T-helper 1 cell (primary cell): ENCODE measurements at places on chromosomes 2 and 18.

DNA sequence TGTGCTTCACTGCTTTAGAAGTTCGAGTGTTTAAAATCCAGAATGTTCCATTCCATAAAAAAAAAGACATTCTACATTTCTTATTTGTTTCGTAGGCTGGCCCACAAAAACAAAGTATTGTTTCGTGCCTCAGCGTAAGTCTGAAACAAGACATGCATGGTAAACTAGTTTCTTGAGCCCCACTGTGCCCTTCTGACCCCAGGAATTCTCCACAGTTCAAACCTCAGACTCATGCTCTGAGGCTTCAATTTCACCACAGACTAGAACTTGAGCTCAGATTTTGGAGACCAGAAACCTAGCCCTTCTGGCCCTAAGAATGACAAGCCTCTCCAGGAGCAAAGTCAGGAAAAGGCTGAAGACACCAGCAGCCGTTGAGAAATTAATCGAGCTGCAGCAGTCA lies 151.5 kb downstream of the SLC8A1 start:
- DNase-seq, result no peak

GRCh38 chr2:12896318-12896982 lies 179.7 kb downstream of the TRIB2 start:
- DNase-seq, result no peak

- no peak for DNase-seq
Measured at GRCh38 chr2:118994778-118995177, 52.8 kb downstream of the MARCO start.

DNA sequence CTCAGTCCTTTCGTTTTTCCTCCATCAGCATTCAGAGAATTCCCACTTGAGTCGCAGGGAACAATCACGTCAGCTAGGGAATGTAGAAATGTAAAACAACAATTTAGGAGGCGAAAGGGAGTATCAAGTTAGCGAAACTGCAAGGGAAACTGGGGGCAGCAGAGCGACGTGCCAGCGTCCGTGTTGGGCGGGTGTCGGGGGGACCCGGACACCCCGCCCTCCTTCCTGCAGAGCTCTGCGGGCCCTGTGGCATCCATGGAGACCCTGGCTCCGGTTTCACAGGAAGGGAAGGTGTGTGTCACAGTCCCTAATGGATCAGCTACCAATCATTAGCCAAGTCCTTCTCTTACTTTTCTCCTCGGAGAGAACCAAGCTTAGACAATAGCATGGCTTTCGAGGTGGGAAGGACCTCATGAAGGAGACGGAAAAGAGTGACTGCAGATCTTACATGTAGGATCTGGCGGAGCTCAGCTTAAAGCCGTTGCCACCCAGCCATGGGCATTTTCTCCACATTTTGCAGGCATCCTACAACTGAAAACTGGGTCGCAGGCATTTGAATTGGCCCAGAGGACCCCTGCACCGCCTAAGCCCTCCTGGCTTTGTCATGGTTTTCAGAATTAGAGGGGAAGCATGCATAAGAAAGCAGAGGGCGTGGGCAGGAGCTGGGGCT lies 33.7 kb downstream of the SOX11 start:
- DNase-seq, result no peak

DNA sequence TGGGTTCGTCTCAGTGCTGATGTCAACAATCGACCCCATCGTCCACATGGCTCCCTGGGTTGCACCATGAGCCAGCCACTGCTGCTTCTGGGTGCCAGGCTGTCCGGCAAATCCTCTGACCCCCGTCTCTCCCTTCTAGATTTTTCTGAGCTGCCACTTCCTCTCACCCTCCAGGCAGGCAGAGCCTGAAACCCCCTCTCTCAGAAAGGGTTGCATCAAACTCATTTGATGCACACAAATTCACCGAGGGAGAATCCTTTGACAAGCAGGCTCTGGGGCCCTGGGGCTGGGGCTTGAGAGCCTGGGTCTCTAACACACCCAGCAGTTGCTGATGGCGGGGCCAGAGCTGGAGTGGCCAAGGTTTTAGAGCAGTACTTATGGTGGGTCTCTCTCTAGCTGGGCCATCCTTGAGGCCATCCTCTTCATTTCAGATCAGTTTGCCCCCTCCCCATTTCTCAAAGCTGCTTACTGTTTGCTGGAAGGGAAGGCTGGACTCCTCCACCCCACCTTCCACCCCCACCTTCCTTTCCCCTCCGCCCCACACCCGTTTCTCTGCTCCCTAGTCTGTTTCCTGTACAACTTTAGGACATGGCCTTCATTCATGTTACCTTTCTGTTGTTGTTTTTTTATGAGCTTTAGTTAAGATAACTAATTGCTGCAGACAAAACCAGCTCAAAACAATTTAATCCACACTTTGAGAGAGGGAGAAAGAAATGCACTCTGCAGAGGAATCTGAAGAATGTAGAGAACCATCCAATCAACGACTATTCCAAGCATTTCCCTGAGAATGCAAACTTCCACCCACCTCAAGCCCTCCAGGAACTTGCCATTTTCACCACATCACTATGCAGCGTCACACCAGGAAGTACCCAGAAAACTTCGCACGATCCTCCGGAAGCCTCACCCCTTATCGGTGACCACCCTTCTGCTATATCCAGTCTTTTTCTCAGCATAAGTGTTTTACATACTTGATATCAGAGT lies 69.5 kb downstream of the ARL4C start:
- no peak for DNase-seq

DNA sequence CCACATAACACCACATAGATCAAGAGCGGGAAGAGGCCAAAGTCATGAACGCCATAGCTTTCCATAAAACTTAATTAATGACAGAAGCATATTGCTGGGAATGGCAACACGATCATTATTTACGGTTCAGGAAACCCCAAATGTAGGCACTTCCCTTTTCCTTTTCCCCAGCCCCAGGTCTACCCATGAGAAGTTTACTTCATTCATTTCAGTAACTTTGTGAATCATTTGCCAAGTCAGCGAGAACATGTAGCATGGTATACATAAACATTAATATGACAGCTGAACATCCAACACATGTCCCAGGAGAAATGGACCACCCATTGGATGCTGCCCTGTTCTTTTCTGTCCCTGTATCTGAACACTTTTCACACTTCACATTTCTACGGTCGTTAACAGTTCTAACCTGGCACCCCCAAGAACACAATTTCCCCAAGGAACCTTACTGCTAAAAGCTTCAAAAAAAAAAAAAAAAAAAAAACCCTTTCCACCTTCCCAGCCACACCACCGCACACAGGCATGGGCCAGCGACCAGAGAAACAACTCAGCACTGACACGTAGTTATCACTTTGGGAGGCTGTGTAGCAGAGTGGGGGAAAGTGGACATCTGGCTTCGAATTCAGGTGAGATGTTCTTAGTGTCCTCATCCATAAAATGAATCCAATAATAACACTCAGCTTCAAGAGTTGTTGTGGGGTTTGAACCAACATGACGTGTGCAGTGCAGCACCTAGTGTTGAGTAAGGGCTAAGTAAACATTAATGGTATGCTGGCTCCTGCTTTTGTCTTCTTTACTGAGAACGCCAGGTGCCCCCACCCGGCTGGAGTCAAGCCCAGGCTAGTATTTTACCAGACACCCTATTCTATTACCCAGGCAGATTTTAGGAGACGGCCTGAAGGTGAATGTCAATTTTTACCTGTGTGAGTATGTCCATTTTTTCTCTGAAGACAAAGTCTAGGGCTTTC lies 371.5 kb downstream of the LNPK start:
- no peak for DNase-seq

DNA sequence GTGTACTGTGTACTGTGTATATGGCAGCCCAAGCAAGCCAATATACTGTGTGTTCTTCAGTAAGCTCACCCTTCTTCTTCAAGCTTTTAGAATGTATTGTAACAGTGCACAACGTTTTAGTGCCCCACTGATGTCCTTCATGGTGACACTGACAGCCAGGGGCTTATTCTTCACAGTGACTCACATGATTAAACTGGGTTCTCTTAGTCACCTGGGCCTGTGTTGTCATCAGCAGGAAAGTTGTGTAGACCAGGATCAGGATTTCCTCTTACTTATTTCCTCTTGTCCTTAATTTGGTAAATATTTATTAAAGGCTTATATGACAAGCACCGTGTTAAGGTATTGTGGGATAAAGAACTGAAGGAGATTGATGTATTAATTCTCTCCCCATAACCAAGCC lies 67.9 kb upstream of the THOC1 start:
- no peak for DNase-seq

- no peak for DNase-seq
Measured at GRCh38 chr2:230327418-230328154, 593 bp downstream of the SP140L start.

DNA sequence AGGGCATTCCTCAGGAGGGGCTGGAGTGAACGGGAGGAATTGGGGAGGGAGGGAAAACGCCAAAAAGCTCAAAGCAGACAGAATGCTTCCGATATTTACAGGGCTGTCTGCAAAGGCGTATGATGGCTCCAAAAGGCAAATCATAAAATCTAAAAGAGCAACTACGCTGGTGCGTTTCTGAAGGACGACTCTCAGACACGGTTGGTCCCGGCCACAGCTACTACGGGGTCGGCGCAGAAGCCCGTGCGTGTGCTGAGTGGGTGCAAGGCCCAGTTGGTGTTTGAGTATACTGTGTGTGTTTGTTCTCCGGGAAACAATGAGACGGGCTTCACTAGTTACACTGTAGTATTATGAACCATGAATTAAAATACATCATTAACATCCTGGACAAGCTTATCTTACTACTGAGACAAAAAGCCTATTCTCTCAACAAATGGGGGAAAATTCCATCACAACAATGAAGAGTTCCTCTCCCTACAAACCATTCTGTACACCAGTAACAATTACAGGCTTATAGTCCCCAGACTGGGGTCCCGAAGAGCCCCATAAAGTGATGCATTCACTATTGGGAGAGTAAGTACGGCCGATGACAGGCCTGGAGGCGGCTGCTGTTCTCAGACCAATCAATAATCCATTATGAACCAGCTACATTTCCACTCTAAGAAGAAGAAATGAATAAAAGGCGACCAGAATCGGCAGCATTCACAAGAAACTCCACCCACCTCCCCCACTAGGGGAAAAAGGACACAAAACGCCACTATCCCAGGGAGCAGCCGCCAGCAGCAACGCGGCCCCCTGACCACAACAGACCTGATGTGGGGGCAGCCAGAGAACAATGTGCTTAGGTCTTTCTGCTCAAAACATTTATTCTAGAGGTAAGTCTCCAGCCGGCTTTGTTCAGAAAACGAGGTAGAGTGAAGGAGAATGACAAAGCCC lies 43.4 kb downstream of the ZNF516 start:
- DNase-seq, result no peak

GRCh38 chr2:227103583-227103982 lies 60.4 kb downstream of the COL4A4 start:
- DNase-seq, result no peak

GRCh38 chr2:127954857-127955256 lies 69.1 kb upstream of the AMMECR1L start:
- DNase-seq, result no peak

DNA sequence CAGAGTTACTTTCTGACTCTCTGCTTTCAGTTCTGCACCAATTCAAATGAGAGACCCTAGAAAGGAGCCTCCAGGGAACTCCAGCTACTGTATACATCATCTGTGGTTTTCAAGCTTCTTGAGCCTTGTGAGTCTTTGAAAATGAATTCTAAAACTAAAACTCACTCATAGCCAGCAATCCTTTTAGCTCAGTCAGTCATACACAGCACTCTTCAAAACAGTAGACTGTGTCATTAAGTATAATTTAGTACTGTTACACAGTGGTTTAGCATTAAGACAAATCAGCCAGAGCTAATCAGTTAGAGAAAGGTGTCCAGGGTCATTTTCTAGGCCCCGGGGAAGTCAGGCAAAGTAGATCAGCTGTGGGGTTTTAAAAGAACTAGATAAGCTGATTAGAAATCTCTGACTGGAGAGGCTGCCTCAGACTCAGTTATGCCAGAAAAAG lies 322.1 kb upstream of the THUMPD2 start:
- DNase-seq, result no peak

GRCh38 chr18:50866765-50867164 lies 12.2 kb upstream of the ME2 start:
- DNase-seq, result no peak

GRCh38 chr18:57973889-57974288 lies 70.1 kb upstream of the NEDD4L start:
- no peak for DNase-seq
